ENCODE measurements at places on chromosomes 13 and 19.
A peak's percentile ranks its signal among the peaks of the same experiment; 100 is the strongest.

GRCh38 chr13:70623239-70623638 is 515.0 kb upstream of the KLHL1 start:
- DNase-seq, result no peak

- DNase-seq, result no peak
These were observed 310.6 kb downstream of the FGF14 start for GRCh38 chr13:102091231-102091630.

- peak; percentile 42 for DNase-seq
These were observed 748 bp downstream of the LMNB2 start for GRCh38 chr19:2455851-2456570.

- no peak for DNase-seq
These were observed 919.3 kb downstream of the UQCRFS1 start for GRCh38 chr19:28293685-28294084.

DNA sequence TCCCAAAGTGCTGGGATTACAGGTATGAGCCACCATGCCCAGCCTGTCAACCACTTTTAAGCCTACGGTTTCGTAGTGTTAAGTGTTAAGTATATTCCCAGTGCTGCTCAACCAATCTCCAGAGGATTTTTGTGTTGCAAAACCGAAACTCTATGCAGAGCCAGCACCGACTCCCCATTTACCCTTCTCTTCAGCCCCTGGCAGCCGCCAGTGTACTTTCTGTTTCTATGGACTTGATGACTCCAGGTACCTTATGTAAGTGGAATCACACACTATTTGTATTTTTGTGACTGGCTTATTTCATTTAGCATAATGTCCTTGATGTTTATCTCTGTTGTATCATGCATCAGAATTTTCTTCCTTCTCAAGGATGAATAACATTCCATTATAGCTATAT is 1.1 kb downstream of the SULT2A1 start:
- no peak for DNase-seq

- DNase-seq, result peak; percentile 72
These were observed 17.7 kb upstream of the SPACA4 start for GRCh38 chr19:48588670-48589401.

DNA sequence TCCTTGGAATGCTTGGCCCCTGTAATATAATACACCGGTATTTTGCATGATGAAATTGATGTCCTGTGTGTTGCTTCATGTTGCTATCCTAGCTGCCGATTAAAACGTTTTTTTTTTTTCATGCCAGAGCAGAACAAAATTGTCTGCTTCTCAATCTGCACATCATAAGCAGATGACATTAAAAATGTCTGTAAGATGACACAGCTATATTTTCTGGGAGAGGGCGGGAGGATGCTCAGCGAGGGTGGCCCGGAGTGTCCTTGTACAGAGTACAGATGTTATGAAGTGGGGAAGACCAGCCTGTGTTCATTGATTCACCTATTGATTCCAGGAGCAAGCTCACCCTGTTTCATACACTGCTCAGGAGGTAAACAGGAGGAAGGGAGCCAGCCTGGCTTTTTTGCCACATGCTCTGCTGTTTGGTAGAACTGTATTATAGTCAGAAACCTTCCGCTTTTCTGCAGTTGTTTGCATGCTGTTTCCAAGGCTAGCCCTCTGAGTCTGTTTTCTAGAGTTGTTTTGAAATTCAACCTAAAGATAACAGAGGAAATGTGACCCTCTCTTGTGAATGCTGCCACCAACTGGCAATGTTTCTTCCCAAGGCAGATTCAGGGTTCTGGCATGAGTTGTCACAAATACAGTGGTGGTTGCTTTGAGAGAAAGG is 4.7 kb upstream of the IRS2 start:
- DNase-seq, result peak; percentile 47

- DNase-seq, result no peak
These were observed 16.3 kb downstream of the IL17D start for GRCh38 chr13:20719783-20720182.

GRCh38 chr13:70788074-70788473 is 679.8 kb upstream of the KLHL1 start:
- no peak for DNase-seq

DNA sequence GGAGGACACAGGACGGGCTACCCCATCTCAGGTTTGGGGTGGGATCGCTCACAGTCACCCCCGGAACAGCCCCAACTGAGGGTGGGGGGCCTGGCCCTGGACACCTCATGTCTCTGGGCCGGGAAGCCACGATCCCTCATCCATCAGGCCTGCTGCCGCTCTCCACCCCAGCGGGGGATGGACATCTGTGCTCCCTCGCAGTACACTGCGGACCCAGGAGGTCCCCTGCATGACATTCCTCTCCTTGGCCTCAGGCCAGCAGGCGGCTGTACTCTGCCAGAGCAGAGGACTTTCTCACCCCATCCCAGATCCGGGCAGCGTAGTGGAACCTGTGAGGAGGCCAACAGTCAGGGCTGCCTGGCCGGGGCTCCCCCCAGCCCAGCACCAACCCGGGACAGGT is 15.5 kb downstream of the IRGC start:
- no peak for DNase-seq

- DNase-seq, result peak; percentile 66
These were observed 9.8 kb upstream of the CIRBP start for GRCh38 chr19:1259206-1259875.

DNA sequence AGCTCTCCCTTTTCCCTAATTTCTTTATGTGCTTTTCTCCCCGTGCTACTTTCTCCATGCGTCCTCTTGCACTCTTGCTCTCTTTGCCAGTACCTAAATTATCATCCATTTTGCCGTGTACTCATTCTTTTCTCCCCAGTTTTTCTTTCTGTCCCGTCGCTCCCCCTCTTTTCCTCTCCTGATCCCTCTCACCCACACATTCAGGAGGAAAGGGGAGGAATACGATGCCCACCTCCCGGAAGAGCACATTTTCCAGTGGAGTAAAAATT is 821 bp downstream of the ZNF616 start:
- no peak for DNase-seq

GRCh38 chr13:50403311-50403710 is 388.1 kb downstream of the KCNRG start:
- DNase-seq, result no peak

- DNase-seq, result no peak
These were observed 738 bp downstream of the DMWD start for GRCh38 chr19:45791744-45792469.

GRCh38 chr13:113863524-113864272 is at the start of gene GAS6:
GAS6 (minus strand) TSS chr13:113864076; CDS start chr13:113863920, 156 bp downstream.
- DNase-seq, result no peak

GRCh38 chr19:13707915-13708314 is 56.4 kb upstream of the MRI1 start:
- DNase-seq, result no peak

DNA sequence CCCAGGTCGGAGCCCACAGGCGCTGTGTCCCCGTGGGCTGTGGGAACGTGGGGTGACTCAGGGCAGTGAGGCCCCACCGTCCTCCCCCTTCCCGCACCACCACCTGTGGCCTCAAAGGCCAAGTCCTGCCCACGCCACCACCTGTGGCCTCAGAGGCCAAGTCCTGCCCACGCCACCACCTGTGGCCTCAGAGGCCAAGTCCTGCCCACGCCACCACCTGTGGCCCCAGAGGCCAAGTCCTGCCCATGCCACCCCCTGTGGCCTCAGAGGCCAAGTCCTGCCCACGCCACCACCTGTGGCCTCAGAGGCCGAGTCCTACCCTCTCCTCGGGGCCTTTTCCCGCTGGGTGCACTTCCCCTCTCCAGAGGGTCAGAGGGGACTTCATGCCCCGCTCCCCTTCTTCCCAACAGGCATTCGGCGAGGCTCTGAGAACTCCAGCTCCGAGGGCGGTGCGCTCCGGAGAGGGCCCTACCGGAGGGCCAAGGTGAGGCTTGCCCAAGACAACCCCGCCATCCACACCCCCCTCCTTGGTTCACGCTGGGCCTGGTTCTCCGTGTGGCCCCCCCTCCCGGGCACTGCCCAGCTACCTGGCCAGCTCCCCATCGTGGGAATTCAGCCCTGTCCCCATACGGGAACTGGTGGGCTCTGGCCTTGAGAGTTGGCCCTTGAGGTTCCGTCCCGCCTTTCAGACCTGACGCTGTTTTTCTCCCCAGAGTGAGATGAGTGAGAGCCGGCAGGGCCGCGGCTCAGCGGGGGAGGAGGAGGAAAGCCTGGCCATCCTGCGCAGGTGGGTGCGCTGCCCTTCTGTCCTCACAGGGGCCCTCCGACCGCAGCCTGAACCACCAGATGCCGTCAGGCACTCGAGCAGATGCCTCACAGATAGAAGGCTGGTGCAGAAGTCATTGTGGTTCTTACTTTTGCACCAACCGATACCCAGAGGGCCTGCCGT is 27.4 kb upstream of the F7 start:
- no peak for DNase-seq

DNA sequence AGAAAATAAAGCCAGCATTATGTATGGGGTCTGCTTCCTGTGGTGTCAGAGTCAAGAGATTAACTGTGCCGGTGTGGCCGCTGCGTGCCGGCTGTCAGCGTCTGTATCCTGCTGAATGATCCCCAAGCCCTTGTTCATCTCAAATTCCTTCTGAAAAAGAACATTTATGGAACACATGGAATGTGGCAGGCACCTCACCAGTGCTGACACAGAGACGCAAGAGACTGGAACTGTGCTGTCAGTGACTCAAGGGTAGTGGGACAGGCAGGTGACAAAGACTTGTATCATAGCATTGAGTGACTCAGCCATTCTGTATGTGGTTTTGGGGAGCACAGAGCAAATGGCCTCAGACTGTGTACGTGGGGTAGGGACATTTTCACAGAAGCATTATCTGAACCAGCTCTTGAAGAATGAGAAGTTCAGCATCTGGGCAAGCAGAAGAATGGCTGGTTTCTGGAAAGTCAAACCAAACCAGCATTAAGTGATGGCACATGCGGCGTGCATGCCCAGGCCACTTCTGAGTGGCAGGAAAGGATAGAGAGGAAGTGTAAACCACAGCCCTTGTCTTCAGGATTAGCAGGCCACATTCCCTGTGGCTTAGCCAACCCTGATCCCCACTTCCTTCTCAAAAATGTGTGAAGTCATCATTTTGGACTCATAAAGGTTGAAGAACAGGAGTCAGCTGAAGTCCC is 54.0 kb upstream of the IRS2 start:
- DNase-seq, result no peak

- no peak for DNase-seq
These were observed 6.9 kb downstream of the PIBF1 start for GRCh38 chr13:72788831-72789230.
